Activated T-helper 1 cell treated with anti-CD3 and anti-CD28 coated beads, Interleukin-2, amount 50 U/mL, for 16 hours (primary cell): ENCODE measurements at places on chromosomes 7 and 10.

GRCh38 chr7:135650831-135651573 lies 11.3 kb upstream of the STMP1 start:
- DNase-seq: no peak

- DNase-seq: no peak
Measured at GRCh38 chr10:79038104-79038840, 30.5 kb upstream of the ZMIZ1 start.

DNA sequence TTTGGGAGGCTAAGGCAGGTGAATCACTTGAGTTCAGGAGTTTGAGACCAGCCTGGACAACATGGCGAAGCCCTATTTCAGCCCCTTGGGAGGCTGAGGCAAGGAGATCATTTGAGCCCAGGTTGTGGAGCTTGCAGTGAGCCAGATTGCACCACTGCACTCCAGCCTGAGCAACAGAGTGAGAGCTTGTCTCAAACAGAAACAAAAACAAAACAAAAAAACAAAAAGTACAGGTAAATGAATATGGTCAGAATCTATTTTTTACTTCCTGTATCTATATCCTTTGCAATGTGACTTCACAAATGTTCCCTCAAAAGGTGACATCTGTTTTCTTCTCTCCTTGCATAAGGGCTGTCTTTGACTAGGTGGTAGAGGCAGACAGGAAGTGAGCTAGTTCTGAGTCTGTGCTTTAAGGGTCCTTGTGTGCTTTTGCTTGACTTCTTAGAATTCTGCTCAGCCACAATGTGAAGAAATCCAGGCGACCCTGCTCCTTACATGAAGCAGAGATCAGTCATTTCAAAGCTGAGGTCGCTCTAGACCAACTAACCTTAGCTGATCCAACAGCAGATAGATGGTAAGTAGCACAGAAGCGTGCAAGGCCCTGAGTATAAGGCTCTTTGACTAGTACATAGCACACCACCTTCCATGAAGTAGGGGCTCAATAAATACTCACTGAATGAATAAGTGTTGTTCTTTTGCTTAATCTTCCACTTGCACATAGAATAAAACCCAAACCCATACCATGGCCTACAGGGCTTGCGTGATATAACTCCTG lies 423.2 kb upstream of the PCDH15 start:
- DNase-seq: no peak

- DNase-seq: no peak
Measured at GRCh38 chr7:54757711-54758110, 1.3 kb downstream of the SEC61G start.

DNA sequence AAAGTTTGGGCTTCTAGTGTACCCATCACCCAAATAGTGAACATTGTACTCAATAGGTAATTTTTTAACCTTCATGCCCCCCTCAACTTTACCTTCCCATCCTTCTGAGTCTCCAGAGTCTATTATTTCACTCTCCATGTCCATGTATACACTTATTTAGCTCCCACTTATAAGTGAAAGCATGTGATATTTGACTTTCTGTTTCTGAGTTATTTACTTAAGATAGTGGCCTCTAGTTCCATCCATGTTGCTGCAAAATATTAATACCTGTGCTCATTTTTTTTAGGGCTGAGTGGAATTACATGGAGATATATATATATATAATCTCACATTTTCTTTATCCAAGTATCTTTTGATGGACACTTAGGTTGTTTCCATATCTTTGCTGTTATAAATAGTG lies 21.1 kb upstream of the PHF14 start:
- DNase-seq: no peak

DNA sequence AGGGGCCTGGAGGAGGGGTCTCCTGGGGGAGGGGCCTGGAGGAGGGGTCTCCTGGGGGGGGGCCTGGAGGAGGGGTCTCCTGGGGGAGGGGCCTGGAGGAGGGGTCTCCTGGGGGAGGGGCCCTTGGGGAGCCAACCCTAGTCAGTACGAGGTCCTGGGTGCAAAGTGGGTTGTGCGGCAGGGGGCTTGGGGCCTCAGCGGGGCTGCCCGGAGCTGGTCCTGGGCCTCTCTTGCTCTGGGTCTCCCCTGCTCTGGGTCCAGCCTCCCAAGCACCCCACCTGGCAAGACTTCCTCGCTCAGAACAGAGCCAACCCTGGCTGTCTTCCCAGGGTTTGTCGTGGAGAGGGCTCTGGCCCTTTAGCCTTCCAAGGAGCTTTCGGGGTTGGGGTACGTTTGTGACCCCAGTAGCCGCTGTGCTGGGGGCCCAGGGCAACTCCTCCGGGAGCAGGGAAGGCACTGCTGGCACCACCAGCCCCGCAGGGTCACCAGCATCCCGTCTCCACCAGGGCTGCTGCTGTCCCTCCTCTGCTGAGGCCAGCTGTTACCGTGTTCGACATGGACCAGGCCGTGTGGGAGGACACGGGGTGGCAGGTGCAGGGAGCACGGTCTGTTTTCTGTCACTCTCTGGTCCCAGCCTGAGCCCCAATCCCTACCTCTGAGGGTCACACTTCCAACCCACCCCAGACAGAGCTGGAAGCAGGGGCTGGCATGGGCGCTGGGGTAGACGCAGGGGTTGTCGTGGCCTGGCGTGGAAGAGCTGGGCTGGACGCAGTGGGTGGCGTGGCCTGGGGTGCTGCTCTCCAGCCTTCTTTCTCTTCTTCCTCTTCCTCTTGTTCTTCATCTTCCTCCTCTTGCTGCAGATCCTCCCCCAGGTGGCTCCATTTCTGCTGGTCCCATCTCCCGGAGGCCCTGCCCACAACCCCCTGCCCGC lies 22.8 kb downstream of the PWWP2B start:
- DNase-seq: no peak

- DNase-seq: no peak
Measured at GRCh38 chr10:132512052-132512442, 25.5 kb upstream of the INPP5A start.

DNA sequence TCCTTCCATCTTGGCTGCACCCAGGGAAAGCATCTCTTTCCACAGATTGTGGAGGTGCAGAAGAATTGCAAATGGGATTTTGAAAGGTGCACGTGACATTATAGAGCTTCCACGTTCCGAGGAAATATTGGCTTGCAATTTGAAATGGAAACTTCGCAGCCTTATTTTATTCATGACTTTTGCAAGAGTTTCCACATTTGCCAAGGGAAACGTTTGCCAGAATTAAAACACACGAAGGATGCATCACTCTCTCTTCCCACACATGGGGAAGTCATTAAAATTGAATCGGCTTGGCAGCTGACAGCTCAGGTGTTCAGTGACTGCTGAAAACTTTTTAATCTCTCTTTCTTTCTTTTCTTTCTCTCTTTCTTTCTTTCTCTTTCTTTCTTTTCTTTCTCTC lies 475.4 kb upstream of the IGFBP3 start:
- no peak for DNase-seq

GRCh38 chr10:125739994-125740679 lies 20.6 kb downstream of the EDRF1 start:
- no peak for DNase-seq

DNA sequence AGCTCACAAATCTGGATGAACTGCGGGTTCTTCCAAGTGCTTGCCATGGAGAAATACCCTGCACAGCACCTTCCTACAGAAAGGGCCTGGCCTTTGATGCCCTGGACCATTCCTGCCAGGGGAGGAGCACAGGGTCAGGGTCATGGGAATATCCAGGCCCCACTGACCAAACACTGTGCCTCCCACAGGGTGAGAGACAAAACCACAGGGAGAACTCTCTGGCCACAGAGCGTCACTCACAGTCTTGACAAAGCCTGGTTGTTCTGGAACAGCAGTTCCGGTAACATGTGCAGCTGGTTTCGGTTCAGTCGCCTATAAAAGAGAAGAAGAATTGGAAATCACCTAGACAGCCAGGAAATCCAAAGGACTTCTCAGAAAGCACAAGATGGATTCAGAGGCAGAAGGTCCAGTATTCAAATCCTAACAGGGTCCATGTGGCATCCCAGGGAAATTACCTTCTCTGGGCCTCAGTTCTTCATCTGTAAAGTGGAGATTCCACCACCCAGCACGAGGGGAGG lies 28.1 kb downstream of the SLIT1 start:
- no peak for DNase-seq

DNA sequence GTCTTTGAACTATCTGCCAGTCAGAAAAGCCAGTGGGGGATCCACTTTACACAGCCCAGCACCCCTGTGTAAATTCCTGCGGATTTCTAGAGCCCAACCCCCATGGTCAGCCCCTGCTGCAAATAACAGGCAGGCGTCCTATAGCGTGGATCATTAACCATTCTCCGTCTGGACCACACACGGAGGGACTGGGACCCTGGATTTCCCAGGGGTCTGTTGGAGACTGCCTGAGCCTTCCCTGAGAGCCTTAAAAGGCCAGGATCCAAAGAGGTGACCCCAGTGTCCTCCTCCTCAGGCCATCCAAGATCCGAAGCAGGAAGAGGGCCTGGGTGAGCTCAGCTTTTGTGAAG lies 11.2 kb upstream of the GRID1 start:
- no peak for DNase-seq

GRCh38 chr10:11014671-11015445 lies 2.8 kb upstream of the CELF2 start:
- no peak for DNase-seq

DNA sequence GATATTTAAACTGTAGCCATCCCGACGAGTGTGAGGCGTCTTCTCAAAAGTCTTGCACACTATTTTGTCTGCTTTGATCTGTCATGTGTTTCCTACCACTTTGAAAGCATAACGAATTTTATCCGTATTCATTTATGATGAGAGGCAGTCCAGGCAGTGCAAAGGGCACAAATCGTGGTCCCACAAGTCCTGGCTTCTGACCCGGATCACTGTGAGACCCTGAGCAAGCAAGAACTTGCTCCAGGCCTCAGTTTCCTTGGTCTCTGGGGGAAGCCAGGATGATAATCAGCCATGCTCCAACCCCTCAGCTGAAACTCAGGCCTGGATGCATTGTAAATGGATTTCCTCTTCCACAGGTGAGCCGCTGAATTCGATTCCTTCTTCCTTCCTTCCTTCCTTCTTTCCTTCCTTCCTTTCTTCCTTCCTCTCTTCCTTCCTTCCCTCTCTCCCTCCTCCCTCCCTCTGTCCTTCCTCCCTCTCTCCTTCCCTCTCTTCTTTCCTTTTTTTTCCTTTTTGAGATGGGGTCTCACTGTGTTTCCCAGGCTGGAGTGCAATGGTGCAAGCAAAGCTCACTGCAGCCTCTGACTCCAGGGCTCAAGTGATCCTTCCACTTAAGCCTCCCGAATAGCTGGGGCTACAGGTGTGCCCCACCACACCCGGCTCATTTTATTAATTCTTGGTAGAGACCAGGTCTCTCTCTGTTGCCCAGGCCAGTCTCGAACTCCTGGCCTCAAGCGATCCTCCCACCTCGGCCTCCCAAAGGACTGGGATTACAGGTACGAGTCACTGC lies 18.4 kb upstream of the ZKSCAN1 start:
- DNase-seq: no peak

DNA sequence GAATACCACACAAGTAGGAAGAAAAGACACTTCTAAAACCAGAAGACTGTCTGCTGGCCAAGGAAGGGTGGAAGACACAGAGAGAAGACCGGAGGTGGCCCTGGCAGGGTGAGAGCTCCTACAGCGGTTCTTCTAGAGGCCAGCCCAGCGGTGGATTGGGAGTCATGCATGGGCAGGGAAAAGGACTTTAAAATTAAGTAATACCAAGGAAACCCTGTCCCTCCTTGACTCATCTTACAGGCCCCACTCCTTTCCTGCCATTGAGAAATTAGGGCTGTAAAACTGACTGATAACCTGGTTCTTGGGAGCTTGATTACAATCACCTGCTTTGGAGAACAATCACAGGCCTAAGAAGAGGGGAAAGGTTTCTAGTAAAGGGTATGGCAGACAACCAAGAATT lies 16.1 kb downstream of the CALML3 start:
- no peak for DNase-seq

GRCh38 chr7:129008645-129009414 lies 46.1 kb downstream of the TNPO3 start:
- no peak for DNase-seq

- DNase-seq: peak; percentile 6
Measured at GRCh38 chr7:55309040-55309991, 55.8 kb upstream of the LANCL2 start.

DNA sequence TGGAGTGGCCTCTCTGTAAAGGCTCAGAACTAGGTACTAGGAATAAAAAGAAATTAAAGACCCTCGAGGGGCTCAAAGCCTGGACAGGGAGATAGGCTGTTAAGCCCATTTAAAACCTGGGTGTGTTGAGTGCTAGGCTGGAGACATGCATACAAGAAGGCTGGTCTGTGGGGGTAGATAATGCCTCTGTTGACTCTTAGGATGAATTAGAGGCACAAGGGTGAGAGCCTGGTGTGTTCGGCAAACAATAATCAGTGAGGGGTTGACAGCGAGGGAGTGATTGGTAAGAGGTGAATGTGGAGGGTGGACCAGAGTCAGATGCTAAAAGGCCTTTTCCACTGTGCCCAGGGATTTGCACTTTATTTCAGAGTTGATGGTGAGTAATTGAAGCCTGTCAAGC lies 12.7 kb downstream of the GSTO2 start:
- no peak for DNase-seq

DNA sequence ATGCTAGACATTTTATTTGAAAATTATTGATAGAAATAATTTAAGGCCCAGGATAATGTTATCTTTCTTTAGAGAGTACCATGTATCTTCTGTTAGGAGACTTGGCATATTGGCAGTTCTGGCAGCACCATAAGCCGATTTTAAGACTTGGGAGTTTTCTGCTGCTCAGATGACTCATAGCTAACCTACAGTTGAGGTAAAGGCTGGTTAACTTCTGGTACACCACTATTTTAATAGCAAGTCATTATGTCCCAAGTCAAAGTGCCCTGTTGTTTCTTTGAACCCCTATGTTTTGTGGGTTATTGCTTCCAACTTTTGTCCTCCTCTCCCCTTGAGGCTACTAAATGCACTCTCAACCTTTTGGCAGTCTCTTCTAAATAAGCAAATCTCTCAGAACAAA lies 25.2 kb downstream of the ATRNL1 start:
- no peak for DNase-seq

- DNase-seq: no peak
Measured at GRCh38 chr7:7321681-7322080, 139.3 kb downstream of the C1GALT1 start.

GRCh38 chr10:126561294-126561920 lies 109.1 kb downstream of the C10orf90 start:
- DNase-seq: no peak

- no peak for DNase-seq
Measured at GRCh38 chr10:76735866-76736265, 901.7 kb downstream of the KCNMA1 start.

GRCh38 chr7:15707570-15707969 lies 21.1 kb upstream of the MEOX2 start:
- no peak for DNase-seq

GRCh38 chr7:80565554-80565953 lies 53.7 kb upstream of the GNAT3 start:
- DNase-seq: no peak

DNA sequence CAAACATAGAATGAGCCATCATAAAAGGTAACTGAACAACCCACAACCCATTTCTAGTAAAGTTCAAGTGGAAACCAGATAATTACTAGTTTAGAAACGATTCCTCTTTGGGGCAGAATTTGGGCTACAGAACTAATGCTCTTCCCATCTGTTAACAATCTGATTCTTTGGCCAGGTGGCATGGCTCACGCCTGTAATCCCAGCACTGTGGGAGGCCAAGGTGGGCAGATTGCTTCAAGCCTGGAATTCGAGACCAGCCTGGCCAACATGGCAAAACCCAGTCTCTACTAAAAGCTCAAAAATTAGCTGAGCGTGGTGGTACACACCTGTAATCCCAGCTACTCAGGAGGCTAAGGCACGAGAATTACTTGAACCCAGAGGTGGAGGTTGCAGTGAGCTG lies 18.5 kb downstream of the CYP51A1 start:
- no peak for DNase-seq
